ENCODE measurements at places on chromosomes 12 and 14. TPM values are rescaled to one million over a fixed set of nuclear protein-coding genes. Genes with fewer than 3 reads are reported as not detected.

PGF gene
- 8.9 TPM for total RNA-seq

FAM186B gene
- total RNA-seq, result not detected

IL26 gene
- not detected for total RNA-seq

HOXC6 gene
- total RNA-seq, result 2.6 TPM

CLEC1B gene
- total RNA-seq, result not detected

PTPRR gene
- 1.0 TPM for total RNA-seq

TCL1B gene
- total RNA-seq, result 1.0 TPM

CCDC177 gene
- total RNA-seq, result not detected

Measured in skeletal muscle tissue (tissue), 5 donors.